ENCODE measurements at places on chromosomes 12 and 14.

DNA sequence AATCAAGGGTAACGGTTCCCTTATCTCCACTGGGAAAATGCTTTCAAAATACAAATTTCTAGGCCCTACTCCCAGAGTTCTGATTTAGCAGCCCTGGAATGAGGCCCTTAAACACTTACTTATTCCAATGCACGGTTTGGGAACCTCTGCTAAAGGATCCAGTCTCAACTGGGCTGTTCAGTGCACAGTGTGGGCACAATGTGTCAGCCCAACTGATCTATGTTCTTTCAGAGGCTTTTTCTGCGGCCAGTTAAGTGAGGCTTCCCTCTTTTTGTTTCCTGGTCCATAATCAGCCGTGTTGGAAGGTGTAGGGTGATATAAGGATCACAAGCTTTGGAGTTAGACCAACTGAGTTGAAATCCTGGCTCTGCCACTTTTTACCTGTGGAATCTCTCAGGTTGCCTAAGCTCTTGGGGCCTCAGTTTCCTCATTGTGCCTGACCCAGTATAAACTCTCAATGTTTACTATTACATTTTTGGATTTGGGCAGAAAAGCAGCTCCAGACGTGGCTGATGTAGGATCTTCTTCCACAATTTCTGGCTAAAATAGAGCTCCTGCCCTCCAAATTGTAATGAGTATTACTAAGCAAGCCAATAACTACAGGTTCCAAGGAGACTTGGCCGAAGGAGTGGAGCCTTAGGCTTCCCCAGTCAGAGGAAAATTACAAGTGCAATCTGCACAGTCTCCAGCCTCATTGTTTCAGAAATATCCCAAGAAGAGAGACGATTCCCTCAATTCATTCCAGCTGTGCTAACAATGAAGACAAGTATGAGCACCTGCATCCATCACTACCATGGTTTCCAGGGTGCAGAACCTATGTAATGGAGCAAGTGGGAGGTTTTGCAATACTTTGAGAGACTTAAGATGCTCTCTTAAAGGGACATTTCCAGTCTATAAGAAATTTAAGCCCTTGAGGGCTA, 2.3 kb upstream of the ANGEL1 start:
- no peak for DNase-seq

- no peak for DNase-seq
Observed at GRCh38 chr14:94295360-94296180, 2.5 kb upstream of the SERPINA10 start.

DNA sequence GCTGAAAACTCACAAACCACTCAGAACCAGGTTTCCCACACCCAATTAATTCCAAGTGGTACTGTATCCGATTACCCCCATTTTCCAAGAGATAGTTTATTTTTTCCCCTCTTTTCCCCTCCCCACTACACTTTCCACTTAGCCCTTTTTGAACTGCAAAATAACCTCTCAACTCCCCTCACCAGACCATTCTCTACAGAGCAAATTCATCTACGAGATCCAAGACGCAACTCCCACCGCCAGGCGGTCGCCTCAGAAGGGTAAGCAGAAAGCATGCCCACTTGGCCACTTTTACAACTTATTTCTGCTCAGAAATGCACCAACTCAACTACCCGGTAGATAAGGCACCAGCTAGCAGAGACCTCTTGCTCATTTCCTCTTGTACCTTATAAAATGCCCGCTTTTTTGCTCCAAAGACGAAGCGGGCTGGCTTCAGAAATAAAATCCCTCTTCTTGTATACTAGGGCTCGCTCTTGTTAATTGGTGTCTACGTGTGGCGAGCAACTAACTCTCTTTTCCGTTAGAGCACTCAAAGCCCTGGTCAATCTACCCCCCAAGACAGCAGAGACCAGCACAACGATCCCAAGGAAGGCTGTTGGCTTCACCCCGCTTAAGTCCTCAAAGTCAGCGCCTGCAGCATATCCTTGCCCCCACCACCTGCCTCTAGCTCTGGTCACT, 910 bp upstream of the SRP54 start:
- DNase-seq, result no peak

DNA sequence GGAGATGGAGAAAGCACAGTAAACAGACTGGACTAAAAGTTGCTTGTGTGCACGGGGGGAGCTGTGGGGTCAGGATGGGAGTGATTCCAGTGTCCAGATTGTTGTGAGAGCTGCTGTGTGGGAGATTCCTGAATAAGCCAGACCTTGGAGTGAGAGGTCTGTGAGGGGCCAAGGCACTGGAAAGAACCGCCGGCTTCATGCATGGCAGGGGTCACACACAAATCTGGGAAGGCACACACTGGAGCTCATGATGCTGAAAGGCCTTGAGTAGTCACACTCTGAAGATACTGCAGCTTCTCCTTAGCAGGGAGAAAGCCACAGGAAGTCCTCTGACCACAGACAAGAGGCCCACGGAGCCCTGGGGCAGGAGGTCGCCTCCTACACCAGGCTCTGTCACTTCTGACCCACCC, 23.1 kb downstream of the ADCY6 start:
- no peak for DNase-seq

DNA sequence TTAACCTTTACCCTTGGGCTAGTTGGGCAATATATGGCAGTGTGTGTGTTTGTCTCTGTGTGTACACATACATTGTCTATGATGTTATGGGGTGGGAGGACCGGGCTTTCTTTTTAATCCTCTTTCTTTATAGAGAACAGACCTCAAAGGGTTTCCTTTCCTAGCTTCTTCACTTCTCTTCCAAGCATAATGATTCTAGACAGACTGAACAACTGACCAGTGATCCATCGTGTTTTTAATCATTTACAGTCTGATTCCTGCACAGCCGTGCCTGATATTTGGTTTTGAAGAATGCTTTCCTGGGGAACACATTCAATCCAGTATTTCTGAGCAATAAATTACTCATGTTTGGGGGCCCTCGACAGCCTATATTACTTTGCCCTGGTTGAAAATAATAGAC, 481.1 kb upstream of the DCN start:
- no peak for DNase-seq

GRCh38 chr12:5756338-5756842, 188.7 kb downstream of the ANO2 start:
- DNase-seq, result no peak

- DNase-seq, result no peak
Observed at GRCh38 chr14:49549881-49550280, 36.3 kb downstream of the RPS29 start.

GRCh38 chr14:55698051-55698450, 118.0 kb downstream of the KTN1 start:
- DNase-seq, result no peak

GRCh38 chr12:3455312-3455711, 35.7 kb upstream of the PRMT8 start:
- DNase-seq, result no peak

DNA sequence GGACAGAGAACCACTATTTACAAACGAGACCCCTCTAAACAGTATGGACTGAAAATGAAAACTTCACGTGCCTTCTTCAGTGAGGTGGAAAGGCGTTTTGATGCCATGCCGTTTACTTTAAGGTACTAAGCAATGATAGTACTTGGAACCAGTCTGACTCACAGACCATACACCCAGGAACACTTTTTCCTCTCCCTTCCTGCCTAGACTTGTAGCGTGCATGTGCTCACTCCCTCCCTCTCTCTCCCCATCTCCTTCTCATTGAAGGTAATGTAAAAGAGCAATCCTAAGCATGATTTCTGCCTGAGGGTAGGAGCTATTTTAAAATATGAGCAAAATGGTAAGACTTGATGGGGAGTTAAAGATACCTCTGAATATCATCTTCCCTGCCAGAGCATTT, 5.9 kb upstream of the RPL41 start:
- no peak for DNase-seq

GRCh38 chr14:50045039-50045711, 71.2 kb downstream of the VCPKMT start:
- DNase-seq, result no peak

DNA sequence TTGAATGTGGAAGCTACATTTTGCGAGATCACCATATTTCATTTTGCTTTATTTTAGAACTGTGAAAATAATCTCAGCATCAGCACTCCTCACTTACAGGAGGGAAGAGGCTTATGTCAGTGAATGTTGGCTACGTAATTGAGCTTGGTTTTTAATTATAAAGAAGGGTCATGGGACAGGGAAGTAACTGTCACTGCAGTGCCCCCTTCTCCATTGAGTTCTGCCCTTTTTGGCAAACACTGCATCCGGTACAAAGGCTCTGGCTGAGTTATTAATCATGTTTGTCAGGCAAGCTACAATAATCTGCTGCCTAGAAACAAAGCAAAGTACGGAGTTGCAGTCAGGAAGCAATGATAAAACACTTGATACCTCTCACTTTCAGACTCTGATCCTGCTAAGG, 546.7 kb downstream of the SNAPC1 start:
- no peak for DNase-seq

- no peak for DNase-seq
Observed at GRCh38 chr12:80777587-80777986, 60.9 kb downstream of the MYF5 start.

All from 8988T (cell line).